ENCODE measurements at places on chromosomes 5 and 9. TPM values are rescaled to one million over a fixed set of nuclear protein-coding genes. Genes with fewer than 3 reads are reported as not detected.

The CYLC2 gene
- total RNA-seq: not detected

The TLE4 gene
- total RNA-seq: 13.5 TPM

The MAP1B gene
- total RNA-seq: 83.4 TPM

The TAF11L5 gene
- total RNA-seq: not detected

The RMI1 gene
- total RNA-seq: 3.6 TPM

The OLFM1 gene
- total RNA-seq: 2.0 TPM

The CDX1 gene
- total RNA-seq: 0.33 TPM

The ARL10 gene
- total RNA-seq: 9.8 TPM

The NUTM2F gene
- not detected for total RNA-seq

The NTRK2 gene
- total RNA-seq: 0.26 TPM

The PPP3R2 gene
- not detected for total RNA-seq

The BBLN gene
- total RNA-seq: 22.1 TPM

The TLE1 gene
- 29.7 TPM for total RNA-seq

The AFF4 gene
- total RNA-seq: 37.0 TPM

The SV2C gene
- total RNA-seq: not detected

The CDH6 gene
- 9.8 TPM for total RNA-seq

The IGIP gene
- total RNA-seq: 13.4 TPM
